ENCODE measurements at places on chromosomes 16 and 17. TPM values are rescaled to one million over a fixed set of nuclear protein-coding genes. Genes with fewer than 3 reads are reported as not detected.

GRCh38 chr17:55330344-55330933 lies 65.7 kb downstream of the HLF start:
- no peak for DNase-seq

GRCh38 chr17:80799538-80800480 lies 191.8 kb upstream of the CHMP6 start:
- DNase-seq = no peak

DNA sequence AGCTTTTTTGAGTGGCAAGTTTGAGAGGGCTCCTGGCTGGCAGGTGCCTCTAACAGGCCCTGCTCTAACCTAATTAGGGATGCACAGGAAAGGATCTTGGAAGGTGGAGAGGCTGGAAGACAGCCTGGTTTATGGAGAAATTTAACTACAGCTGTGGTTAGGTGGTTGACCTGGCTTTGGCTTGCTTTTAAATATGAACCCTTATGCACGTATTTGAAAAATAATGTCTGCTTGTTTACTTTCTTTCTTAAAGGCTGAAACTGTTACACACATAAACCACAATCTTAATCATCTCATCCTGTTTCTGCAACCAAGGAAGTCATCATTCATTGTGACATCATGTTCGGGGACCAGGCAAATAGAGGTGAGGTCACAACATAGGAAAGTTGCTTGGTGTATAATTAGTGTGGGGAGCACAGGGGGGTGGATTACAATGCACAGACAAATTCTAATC lies 23.1 kb upstream of the DHRS13 start:
- peak; percentile 88 for DNase-seq

DNA sequence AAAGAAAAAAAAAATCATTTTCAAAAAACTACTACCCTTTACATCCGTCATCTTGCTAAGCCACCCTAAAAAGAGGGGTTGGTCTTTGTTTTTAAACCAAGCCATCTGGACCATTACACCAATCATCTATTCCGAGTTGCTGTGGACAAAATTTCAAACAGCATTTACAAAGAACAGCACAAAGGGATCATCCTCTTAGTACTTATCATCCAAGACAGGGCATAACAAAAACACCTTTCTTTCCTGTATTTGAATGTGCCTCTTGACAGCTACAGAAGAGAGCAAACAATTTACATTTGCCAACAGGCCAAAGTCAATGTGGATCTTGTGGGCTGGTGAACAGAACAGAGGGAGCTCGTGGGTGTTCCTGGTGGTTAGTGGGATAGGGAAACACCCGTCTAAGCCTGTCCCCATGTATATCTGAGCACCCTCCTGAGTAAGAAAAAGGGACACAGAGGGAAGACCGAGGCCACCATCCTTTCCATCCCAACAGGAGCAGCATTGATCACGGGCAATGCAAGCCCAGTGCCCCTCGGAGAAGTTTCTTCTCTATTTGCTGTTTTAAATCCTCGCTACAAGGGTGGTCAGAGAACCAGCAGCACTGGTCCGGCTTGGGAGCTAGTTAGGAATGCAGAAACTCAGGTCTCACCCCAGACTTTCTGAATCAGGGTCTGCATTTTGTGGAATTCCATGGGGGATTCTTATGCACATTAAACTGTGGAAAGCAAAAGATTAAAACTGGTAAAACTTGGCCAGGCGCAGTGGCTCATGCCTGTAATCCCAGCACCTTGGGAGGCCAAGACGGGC lies 1.9 kb downstream of the SLC39A11 start:
- no peak for DNase-seq

Gene STAT5A
- 23.6 TPM for total RNA-seq

- DNase-seq = no peak
Observed at GRCh38 chr16:64579712-64580111, 542.2 kb downstream of the CDH11 start.

DNA sequence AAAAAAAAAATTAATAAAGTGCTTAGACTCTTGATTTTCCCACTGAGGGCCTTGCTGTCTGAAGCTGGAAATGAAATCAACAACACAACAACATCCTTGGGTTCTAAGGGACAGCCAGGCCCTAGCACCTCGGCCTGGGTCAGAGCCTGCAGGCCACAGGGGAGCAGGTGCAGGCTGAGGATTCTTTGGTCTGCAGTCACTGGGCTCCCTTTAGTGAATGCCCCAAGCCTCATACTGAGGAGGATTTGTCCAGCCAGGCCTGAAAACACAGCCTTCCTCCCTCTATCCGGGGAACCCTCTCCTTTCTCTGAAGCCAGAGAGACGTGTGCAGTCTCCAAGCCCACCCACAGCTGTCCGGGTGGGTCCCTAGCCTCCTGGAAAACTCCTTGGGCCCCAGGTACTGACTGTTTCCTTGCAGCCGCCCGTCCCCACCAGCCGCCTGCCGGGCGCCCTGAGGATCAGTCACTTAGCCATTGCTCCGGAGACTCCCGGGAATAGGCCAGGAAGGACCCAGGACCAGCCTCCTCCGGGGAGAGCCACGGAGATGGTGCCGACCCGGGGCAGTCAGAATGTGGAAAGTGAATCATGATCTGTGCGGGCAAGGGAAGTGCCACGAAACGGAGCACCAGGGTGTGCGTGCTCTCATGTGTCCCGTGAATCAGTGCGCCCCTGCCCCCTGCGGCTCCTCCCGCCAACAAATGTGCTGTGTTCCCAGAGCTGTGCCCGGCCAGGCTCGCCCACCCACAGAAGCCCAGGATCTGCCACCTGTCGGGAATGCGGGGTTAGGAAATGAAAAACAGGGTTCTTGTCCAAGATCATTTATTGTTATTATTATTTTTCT lies 91.0 kb downstream of the RTN4RL1 start:
- no peak for DNase-seq

- DNase-seq = no peak
Observed at GRCh38 chr16:58492066-58492465, 7.9 kb upstream of the NDRG4 start.

- no peak for DNase-seq
Observed at GRCh38 chr17:74810699-74811485, 34.7 kb upstream of the NAT9 start.

GRCh38 chr17:68103148-68103547 lies 67.6 kb downstream of the KPNA2 start:
- peak; percentile 28 for DNase-seq

DNA sequence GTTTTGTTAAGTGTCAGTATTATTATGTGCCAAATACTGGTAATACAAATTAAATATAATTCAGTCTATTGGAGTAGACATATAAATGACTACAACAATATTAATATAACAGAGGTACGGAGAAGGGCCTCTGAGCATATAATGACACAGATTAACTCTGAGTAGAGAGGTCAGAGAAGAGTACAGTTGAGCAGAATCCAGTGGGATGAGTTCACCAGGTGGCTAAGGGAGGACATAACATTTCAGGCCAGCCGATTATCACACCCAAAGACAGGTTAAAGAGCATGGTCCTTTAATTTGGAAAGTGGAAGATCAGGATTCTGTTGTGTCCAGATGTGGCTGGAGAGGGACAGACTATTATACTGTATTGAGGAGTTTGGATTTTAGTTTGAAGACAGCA lies 11.3 kb downstream of the NFATC3 start:
- no peak for DNase-seq

Gene PRMT7
- 33.8 TPM for total RNA-seq

- DNase-seq = no peak
Observed at GRCh38 chr16:23847948-23848347, 12.2 kb downstream of the PRKCB start.

- DNase-seq = no peak
Observed at GRCh38 chr17:46039592-46040186, 40.6 kb downstream of the STH start.

Gene KCNJ18
- total RNA-seq = not detected

Gene ACAP1
- not detected for total RNA-seq

GRCh38 chr17:57090560-57091185 lies 5.6 kb downstream of the AKAP1 start:
- DNase-seq = no peak

Gene MT3
- total RNA-seq = not detected

GRCh38 chr16:23407436-23408127 lies 45.4 kb downstream of the COG7 start:
- DNase-seq = no peak

DNA sequence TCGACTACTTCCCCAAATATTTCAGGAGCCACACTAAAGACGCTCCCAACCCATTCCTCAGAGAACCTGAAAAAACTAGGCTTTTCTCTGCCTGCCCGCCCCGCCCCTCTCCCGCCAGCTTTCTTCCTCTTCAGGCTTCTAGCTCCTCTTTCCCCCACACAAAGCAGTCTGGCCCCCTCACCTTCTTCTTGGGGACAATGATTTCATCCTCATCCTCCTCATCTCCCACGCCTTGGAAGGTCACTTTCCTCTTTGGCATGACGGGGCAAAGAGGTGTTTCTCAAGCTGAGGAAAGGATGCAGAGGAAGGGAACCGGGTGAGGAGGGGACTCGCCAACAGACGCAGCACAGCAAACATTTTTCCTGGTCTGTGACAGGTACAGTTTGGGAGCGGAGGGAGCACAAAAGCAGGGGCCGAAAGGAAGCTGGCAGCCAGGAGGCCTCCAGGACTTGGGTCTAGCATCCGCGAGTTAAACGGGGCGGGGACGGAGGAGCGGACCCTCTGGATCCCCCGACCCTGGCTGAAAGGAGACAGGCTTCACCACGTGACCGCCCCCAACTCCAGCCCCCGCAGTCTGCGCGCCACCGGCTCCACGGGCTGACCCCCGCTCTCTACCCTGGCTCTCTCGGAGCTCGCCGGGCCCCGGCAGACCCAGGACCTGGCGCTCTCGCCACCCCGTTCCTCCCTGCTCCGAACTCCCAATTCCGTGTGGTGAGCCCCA lies 525 bp downstream of the CD2BP2 start:
- DNase-seq = peak; percentile 58

DNA sequence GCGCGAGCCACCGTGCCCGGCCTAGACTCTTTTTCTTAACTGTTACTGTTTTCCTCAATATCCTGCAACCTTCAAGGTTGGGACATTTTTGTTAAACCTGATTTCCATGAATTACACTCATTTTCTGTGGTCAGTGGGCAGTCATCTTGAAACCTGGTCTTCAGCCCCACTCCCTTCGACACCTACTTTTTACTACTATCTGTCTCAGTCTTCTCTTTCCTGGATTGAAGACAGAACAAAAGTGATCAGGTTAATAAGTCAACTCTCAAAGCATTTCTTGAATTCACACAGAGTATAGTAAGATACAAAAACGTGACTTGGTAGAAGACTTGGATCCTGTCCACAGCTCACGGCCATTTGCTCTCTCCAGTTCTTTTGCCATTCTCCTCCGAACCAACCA lies 6.1 kb downstream of the MINK1 start:
- DNase-seq = no peak

- peak; percentile 48 for DNase-seq
Observed at GRCh38 chr16:23670137-23670776, 8.4 kb upstream of the PLK1 start.

Gene TPPP3
- total RNA-seq = 1.3 TPM

Gene GSG1L
- not detected for total RNA-seq

Gene RRAD
- 0.22 TPM for total RNA-seq

GRCh38 chr16:49398761-49399160 lies 25.2 kb downstream of the C16orf78 start:
- DNase-seq = no peak
